Cortex of kidney (tissue), 1 donor: ENCODE measurements at places on chromosomes 7 and 10.

DNA sequence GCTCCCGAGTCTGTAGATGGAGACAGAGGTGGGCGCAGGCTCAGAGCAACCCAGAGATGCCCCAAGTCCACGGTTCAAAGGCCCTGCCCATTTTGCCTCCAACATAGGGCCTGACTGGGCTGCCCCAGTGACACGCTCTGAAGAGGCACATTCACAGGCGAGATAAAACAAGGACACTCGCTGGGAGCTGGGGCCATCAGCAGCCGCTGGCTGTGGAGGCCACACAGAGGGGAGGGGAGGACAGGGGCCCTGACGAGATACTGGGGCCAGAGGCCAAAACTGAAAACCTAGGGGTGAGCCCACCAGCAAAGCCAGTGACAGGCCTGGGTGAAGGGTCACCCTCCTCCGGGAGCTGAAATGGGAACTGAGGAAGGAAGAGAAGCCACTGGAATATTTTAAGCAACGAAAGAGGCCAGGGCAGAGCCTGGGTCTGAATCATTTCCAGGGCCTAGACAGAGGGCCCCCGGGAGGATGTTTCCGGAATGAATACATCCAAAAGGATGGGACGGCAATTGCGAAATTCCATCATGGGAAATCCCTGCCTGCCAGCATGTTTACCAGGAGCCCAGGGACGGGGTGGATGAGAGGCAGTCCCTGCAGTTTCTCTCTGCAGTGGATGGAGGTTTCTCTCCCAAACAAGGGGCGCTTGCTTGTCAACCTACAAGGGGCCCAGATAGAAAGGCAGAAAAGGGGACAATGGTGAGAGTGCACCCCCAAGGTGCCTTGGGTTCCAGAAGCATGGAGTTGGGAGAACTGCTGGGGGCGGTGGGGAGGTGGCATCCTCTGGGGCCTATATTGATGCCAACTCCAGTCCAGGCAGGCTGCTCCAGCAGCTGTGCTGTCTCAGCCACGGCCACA lies 29.0 kb upstream of the HSPA12A start:
- DNase-seq, result no peak

- no peak for DNase-seq
Observed at GRCh38 chr10:13776861-13777311, 190.1 kb downstream of the PRPF18 start.

- no peak for DNase-seq
Observed at GRCh38 chr7:106778656-106779250, 86.3 kb upstream of the PIK3CG start.

GRCh38 chr10:93515071-93516005 lies 18.9 kb downstream of the CEP55 start:
- DNase-seq, result no peak

- DNase-seq, result no peak
Observed at GRCh38 chr7:112201411-112201810, 4.8 kb downstream of the DOCK4 start.
